ENCODE measurements at places on chromosomes 13 and 19. TPM values are rescaled to one million over a fixed set of nuclear protein-coding genes. Genes with fewer than 3 reads are reported as not detected.

GRCh38 chr19:45275370-45275971 lies 24.4 kb downstream of the MARK4 start:
- no peak for DNase-seq
- no peak overlapping the region for H3K27ac ChIP-seq
- H3K4me1 ChIP-seq = peaks cover 3% of the 10 kb centered on the region
- H3K4me3 ChIP-seq = no peak overlapping the region
- no peaks in the 10 kb centered on the region for H3K27me3 ChIP-seq

- peak overlapping the region; percentile 89 for H3K27ac ChIP-seq
- H3K4me1 ChIP-seq = peaks cover 20% of the 10 kb centered on the region
- H3K27me3 ChIP-seq = no peaks in the 10 kb centered on the region
- H3K36me3 ChIP-seq = peaks cover 24% of the 10 kb centered on the region
- no peak for DNase-seq
Observed at GRCh38 chr19:51926426-51926783, 867 bp upstream of the ZNF613 start.

DNA sequence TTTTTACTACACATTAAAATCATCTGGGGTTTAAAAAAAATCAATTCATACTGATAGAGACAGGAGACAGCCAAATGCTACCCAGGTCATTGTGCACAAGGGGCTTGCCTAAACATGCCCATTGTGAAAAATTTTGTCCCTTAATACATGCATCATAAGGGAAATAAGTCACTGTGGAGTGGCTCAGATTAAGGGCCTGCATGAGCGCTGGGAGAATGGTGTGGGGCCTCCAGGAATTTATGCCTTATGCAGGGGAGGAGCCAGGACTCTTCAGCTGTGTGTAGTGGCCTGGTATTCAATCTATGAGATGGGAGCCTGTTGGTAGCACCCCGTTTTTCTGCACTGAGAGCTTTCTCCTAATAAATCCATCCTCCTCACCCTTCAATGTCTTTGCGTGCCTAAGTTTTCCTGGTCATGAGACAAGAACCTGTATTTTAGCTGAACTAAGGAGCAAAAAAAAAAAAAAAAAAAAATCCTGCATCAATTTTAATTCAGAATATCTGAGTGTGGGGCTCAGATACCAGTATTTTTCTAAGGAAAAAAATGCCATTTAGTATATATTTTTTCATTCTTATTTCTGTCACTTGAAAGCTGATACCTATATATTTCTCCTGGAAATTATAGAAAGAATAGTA lies 997.6 kb upstream of the ATXN8OS start:
- DNase-seq = no peak
- H3K4me1 ChIP-seq = no peaks in the 10 kb centered on the region
- H3K27ac ChIP-seq = no peak overlapping the region
- no peaks in the 10 kb centered on the region for H3K27me3 ChIP-seq
- H3K36me3 ChIP-seq = no peaks in the 10 kb centered on the region

DNA sequence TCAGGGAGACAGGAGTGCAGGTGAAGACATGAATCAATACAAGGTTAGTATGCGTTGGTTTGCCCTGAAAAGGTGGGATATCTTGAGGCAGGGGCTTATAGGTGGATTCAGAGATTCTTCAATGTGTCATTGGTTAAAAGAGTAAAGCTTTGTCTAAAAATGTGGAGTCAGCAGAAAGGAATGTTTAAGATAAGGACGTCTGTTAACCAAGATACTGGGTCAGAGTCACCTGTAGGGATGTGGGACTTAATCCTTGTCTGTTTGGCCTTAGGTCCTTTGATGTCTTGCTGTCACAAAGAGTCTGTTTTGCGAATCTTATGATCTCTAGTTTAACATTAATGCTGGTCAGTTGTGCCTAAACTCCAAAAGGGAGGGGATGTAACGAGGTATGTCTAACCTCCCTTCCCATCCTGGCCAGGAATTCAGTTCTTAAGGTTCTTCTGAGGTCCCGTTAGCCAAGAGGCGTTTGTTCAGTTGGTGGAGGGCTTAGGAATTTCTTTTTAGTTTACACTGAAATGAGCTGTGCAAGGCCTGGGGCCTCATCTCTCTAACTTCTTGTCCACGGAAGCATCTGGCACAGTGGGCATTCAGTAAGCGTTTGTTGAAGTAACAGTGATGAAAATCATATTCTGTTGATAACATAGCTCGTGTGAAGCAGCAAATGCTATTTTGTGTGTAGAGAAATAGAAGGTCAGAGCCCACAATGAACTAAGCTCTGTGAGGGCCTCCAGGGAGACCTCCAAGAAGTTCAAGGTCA lies 96.2 kb upstream of the RNF113B start:
- no peaks in the 10 kb centered on the region for H3K27me3 ChIP-seq
- H3K4me1 ChIP-seq = peaks cover 78% of the 10 kb centered on the region
- no peak overlapping the region for H3K4me3 ChIP-seq
- DNase-seq = no peak
- peak overlapping the region; percentile 96 for H3K27ac ChIP-seq
- peaks cover 6% of the 10 kb centered on the region for H3K36me3 ChIP-seq

DNA sequence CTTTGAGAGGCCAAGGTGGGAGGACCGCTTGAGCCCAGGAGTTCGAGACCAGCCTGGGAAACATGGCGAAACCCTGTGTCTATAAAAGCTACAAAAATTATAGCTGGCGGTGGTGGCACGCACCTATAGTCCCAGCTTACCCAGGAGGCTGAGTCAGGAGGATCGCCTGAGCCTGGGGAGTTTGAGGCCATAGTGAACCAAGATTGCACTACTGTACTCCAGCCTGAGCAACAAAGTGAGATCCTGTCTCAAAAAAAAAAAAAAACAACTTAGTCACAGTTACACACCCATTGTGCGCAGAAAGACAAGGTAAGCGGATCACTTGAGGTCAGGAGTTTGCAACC lies 728 bp upstream of the DENND1C start:
- no peaks in the 10 kb centered on the region for H3K4me1 ChIP-seq
- no peak overlapping the region for H3K27ac ChIP-seq
- H3K36me3 ChIP-seq = no peaks in the 10 kb centered on the region
- no peak overlapping the region for H3K4me3 ChIP-seq
- H3K27me3 ChIP-seq = no peaks in the 10 kb centered on the region
- DNase-seq = no peak

Gene PEG3
- total RNA-seq = not detected

Gene CEACAM20
- not detected for total RNA-seq

All from osteocyte (in vitro differentiated cells).